ENCODE measurements at places on chromosomes 3 and 15.

DNA sequence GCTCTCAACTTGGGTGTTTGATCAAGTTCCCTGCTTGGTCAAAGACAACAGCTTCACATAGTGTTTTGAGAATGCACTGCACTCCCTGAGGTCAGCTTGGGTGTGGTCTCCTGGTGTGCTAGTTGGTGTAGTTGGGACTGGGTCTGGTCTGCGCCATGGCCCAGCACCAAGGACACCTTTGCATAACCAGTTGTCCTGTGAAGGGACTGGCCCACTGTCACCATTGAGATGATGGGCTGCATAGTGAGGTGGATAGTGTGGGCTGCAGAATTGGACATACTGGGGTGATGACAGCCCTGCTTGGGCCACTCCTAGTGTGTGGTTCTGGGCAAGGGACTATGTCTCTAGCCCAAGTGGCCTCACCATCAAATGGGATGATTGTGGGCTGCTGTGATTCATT lies 9.5 kb downstream of the RPSA start:
- DNase-seq: no peak

DNA sequence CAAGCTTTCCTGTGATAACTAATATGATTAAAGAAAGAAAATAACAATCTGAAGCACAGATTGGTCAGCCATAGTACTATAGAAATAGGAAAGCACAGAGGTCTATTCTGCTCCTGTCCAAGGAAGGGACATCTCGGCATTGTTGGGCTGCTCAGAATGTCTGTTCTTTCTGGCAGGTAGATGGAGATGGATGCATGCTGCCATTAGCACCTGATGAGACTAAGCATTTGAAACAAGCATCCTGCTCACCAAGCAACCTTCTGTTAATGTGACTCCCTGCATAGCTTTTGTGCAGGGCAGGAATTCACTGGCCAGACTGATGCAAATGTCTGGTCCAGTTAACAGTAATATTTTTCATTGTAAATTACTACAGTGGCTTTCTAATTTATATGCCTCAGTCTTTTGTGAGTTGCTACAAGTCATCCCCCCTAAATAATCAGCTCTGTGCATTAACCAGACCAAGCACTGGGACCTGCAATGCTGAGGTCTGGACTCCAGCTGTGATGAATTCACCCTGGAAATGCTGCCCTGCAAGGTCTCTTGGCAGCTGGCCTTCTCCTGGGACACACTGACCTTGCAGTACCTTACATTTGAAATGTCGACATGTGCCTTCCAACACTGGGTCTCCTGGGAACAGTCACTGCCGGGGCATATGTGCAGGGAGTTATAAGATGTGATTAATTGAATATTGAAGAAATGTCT lies 1123.7 kb downstream of the IGSF11 start:
- DNase-seq: no peak

DNA sequence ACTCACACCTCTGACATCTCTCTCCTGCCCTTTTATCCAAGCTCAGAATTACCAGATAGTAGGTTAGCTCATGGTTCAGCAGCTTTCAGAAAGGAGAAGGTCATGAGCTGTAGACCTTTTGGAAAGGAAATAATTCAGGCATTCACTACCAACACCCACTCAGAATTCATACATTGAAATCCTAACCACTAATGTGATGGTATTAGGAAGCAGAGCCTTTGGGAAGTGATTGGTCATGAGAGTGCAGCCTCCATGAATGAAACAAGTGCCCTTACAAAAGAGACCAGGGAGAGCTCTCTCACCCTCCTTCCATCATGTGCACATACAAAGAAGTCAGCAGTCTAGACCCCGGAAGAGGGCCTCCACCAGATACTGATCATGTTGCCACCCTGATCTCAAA lies 315.8 kb upstream of the CCDC54 start:
- no peak for DNase-seq

DNA sequence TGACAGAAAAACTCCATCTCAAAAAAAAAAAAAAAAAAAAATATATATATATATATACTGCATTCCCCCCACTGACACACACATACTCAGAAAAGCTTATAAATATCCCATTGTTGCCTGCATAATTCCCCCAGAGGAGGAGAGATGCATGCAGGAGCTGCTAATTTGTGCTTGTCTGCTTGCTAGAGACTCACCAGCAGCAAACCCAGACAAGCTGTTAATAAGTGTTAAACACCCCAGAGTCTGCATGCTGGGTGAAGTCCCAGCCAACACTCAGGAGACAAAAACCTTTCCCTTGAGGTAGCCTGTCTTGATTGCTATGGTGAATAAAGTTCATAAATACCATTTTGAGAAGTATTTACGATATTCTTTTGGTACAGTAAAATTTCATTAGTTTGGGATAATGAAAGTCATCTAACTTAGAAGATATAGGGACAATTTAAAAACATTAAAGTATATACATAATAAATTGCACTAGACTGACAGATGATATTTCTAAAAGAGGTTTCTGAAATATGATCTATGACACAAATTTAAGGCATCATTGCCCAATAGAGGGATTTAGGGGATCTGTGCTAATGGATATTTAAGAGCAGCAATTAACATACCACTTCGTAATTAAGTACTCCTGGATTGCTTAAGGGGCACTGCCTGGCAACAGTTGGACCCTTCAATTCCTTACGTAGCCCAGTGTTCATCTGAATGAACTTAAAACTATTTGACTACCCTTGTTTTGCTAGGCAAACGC lies 400.0 kb upstream of the C2CD4B start:
- DNase-seq: no peak

DNA sequence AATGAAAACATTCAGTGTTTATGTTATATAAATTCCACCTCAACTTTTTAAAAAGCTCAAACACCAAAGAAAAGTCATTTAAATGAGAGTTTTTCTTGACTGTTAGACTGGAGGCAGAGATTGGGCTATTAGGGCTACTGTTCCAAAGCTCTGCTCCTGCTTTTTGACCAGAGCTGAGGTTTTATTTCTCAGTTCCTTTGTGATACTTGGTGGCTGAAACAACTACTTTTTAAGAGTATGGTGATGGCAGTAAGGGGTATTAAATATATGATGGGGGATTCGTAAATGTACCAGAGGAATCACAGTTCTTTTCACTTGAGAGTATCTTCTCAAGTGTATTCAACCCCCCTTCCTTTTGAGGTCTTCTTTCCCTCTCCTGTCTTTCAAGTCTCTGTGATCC lies 186.1 kb upstream of the CGNL1 start:
- DNase-seq: no peak

- peak; percentile 74 for DNase-seq
Observed at GRCh38 chr15:57218826-57219576, 157.3 kb upstream of the CGNL1 start.

GRCh38 chr15:59259137-59259943 lies 52.7 kb downstream of the LDHAL6B start:
- no peak for DNase-seq

DNA sequence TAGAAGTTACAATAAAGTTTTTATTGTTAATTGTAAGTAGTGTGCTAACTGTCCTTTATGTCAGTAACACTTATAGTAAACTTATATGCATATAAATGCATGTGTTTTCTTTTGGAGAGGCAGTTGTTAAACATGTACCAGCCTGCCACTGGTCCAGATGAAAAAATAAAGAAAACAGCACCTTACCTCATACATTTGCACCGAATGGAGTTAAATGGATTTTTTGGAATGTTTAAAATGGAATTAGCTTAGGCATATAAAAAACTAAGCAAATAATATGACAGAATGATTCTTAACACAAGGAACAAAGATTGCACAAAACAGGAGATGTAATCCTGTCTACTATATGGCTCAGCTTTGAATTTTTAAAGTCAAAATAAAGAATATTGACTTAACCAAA lies 50.2 kb upstream of the ALDH1A3 start:
- DNase-seq: no peak

DNA sequence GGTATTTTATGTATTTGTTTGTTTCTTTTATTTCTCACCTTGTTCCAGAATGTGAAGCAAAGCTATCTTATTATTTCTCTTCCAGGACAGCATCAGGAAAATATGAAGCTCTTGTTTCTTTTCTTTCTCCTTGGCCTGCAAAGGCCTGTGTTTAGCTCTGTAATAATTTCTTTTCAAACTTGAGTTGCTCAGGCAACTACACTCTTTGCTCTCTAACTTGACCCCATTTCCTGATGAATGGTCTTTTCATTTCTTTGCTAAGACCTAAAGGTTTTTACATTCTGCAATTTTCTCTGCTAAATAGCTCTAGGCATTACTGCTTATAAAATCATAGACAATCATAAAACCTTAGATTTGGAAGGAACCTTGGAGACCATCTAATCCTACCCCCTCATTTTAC lies 26.2 kb upstream of the ZNF770 start:
- no peak for DNase-seq

- no peak for DNase-seq
Observed at GRCh38 chr3:81823882-81824395, 62.5 kb upstream of the GBE1 start.
